ENCODE measurements at places on chromosomes 1 and 21.

GRCh38 chr21:15060543-15061175 lies 4.1 kb downstream of the NRIP1 start:
- DNase-seq = no peak

DNA sequence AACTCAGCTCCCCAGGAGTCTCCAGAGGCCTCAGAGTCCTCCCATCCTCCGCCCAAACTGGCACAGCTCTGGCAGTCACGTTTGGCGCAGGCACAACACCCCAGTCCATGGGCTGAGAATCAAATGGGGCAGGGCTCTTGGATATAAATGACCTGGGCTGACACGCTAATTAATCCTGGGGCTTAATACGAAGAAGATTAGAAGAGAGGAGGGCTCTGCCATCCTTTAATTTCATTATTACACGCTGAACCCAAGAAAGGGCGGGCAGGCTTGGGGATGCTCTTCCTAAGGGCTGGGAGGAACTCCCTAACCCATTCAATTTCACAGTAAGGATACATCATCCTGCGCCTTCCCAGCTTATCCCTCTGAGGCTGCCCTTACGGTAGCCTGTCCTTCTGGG lies 2.4 kb downstream of the GRIK3 start:
- DNase-seq = peak; percentile 58

GRCh38 chr1:35202048-35202719 lies 9.2 kb upstream of the SFPQ start:
- DNase-seq = peak; percentile 77

DNA sequence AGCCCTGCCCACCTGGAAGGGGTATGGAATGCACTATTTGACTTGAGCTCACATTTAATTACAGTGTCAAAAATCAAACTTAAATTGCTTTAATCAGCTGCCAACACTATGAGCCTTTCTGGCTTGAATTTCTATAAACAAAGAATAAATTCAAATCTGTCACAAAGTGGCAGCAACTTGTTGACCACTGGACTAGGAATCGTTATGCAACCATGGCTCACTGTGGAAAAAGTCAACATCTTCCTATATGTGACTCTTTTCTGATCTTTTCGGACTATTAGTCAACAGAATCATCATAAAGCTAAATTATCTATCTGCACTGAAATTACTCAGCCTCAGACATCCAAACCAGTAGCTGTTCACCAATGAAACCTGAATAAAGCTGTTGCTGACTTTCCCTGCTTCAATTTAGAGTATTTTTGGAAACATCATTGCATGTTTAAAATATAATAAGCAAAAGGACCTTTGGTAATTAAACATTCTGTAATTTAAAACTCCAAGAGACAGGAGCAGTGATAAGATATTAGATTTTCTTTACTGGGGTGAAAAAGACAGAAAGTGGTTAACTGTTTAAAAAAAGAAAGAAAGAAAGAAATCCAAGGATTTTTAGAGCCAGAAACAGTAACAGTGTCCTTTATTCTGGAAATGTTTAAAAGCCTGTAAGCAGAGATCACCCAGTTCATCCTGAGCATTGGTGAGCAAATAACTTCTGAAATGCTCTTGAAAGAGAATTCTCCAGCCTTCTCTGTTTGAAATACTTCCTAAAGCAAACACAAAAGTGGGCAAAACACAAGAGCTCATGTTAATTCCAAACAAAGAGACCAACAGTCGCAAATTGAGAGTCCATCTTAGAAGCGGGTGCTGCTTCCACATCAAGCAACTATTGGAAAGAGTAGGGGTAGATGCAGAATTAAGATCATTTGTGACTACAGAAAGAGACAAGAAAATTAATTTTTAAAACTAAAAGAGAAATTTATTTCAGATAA lies 26.2 kb upstream of the ERG start:
- DNase-seq = no peak

DNA sequence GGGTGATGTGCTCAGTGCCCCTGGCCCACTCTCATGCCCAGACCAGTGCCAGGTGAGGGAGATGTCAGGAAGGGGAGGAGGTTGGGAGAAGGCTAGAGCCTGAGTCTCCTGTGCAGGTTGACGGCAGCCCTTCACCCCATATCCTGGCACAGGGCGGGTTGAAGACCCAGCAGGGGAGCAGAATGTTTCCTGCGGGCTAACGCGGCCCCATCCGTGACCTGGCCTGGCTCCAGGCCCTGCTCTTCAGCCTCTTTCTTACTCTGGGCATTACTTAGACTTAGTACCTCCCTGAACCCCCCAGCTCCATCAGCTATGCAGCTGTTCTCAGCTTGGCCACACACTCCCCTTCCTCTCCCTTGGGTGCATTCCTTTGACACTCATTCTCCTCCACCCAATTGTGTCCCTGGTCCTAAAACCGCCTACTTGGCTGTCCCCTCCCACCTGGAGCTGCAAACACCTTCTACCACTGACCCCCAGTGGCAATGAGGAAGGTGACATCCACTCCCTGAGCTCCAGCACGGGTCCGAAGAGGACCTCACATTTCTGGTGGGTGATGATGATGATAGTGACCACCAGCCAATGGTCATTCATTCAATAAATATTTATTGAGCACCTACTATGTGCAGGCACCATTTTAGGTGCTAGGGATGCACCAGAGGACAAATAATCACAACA lies 179.0 kb downstream of the PTPRU start:
- DNase-seq = peak; percentile 63

- DNase-seq = no peak
These were observed 2.2 kb upstream of the FH start for GRCh38 chr1:241521718-241522117.

Data from D341Med (cell line).